Activated CD4-positive, CD25-positive, alpha-beta regulatory T cell (primary cell): ENCODE measurements at places on chromosomes 12 and 14.

DNA sequence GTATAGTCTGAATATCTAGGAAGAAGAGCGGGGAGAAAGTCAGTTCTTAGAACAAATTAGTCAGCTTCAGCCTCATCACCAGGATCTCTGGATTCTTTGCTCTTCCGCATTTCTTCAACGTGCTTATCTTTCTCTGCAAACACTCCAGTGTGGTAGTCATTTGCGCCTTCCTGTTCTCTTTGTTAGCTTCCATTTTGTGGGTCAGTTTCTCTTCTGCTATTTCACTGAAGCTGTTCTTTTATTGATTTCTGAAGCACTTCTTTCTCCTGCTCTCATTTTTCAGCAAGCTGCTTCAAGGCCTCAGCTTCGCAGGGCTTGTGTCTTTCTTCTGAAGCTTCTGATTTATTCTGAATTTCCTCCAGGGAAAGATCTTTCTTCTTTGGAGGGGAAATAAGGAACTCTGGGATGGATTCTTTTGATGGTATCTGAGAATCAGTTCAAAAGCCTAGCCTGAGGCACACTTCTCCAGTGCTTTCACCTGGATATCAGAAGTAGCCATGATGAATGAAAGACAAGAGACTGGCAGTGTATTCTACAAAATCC, 13.5 kb downstream of the AMN1 start:
- no peak for DNase-seq

GRCh38 chr14:26448181-26448855, 149.5 kb downstream of the NOVA1 start:
- DNase-seq = no peak

GRCh38 chr12:13940335-13940865, 41.0 kb downstream of the GRIN2B start:
- no peak for DNase-seq

DNA sequence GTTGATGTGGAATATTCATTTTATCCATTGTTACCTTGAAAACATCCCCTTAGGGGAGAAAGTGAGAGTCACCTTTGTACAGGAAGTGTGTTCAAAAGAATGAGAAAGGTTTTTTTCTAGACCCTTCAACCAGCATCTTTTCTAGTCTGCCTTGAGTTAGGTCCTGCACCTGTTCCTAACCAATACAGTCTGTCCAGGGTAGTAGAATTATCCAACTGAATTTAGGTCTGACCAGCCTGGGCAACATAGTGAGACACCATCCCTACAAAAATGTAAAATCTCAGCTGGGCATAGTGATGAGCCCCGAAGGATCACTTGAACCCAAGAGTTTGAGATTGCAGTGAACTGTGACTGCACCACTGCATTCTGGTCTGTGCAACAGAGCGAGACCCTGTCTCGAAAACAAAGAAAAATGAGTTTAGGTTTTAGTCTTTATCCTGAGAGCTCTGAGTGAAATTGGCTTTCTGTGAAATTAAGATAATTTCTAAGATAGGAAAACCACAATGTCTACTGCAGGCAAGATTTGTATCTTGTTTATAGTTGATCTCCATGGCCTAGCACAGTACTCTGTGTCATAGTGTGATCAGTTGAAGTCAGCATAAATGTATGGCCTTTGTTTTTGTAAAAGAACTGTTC, 25.2 kb downstream of the ARHGAP5 start:
- DNase-seq = no peak

GRCh38 chr12:105524961-105525360, 194.5 kb downstream of the C12orf75 start:
- DNase-seq = no peak

- no peak for DNase-seq
Measured at GRCh38 chr14:64387232-64387781, 846 bp upstream of the MTHFD1 start.

DNA sequence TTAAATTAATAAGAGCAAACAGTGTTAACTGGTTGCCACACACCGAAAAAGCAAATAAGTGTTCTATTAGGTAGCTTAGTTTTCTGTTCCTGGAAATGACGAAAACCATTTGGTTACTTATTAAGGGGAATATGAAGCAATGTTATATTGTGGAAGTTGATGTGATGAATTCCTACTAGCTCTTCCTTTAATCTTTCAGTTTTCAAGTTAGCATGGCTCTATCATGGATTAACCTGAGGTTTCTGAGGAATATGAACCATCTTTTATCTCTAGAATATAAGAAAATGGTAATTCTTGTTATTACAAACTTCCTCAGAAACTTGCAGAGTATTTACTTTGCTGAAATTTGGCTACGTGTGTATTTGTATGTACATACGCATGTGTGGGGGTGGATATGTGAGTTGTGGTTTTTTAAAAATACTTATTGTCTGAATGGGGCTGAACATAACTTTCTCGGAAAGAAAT, 245.7 kb downstream of the KCNC2 start:
- no peak for DNase-seq

DNA sequence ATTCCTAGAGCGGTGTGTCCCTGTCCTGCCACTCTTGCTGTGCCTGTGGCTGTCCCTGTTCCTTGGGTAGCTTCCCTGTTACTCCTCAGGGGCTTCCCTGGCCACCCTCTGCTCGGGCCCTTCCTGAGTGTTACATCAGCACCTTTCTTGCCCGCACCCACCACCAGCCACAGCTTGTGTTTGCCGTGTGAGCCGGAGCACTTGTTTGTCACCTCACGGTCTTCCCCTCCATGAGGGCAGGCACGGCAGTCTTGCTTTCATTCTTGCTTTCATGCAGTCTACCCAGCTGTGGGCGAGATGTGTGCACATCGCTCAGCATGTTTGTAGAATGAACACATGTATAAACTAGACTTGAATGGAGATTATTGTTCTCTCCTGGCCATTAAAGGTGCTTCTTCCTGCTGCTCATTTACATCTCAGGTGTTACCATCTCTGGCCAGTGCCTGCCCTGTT, 42.0 kb downstream of the TRAF3 start:
- peak; percentile 62 for DNase-seq

DNA sequence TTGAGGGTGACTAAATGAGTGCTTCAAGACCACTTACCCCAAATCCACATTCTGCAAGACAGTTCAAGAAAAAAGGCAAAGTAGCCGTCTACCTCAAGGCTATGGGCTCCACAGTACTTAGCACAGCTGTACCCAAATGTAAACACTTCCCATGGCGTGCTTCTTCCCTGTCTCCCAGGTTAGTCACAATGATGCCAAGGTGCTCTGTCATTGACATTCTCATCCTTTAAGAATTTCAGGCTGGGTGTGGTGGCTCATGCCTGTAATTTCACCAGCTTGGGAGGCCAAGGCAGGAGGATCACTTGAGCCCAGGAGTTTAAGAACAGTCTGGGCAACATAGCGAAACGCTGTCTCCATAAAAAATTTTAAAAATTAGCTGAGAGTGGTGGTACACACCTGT, 51.2 kb upstream of the CERS5 start:
- DNase-seq = no peak

DNA sequence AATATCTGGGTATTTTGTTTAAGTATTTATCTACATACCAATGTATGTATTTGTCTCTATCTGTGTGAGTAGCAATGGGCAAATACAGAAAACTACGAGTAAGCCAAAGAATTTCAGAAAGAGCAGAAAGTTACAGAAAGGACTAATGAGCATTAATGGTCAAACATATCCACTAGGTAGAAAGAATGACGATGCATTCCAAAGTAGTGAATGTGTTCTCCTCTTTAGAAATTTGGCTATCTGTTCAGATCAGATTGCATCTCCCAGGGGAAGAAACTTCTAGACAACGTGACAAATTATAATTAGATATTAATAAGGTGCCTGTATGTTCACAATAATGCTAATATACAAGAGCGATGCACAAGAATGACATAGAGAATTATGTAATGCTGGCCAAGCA, 194.5 kb upstream of the GZMB start:
- no peak for DNase-seq

- DNase-seq = peak; percentile 75
Measured at GRCh38 chr12:120583478-120584030, 2.4 kb upstream of the POP5 start.

GRCh38 chr12:119540476-119540875, 53.1 kb upstream of the TMEM233 start:
- no peak for DNase-seq

DNA sequence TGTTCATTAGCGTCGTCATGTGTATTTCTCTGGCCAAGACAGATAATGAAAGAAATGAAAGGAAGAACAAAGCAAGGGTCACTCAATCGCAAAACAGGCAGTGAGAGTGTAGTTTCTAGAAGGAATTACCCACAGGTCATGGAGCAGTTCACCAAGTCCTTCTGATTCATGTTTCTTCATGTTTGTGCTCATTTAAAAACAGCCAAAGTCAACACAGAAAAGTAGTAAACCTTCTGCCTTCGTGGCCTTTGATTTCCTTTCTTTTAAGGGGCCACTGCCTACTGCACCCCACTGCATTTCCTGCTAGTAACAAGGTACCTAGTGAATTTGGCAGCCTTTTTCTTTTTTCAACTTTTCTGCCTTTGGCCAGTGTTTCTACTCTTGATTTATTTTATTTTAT, 75.1 kb downstream of the KCNK13 start:
- DNase-seq = no peak
